GF-D8 (cell line): ENCODE measurements at places on chromosomes 2 and 18.
A peak's percentile ranks its signal among the peaks of the same experiment; 100 is the strongest.

DNA sequence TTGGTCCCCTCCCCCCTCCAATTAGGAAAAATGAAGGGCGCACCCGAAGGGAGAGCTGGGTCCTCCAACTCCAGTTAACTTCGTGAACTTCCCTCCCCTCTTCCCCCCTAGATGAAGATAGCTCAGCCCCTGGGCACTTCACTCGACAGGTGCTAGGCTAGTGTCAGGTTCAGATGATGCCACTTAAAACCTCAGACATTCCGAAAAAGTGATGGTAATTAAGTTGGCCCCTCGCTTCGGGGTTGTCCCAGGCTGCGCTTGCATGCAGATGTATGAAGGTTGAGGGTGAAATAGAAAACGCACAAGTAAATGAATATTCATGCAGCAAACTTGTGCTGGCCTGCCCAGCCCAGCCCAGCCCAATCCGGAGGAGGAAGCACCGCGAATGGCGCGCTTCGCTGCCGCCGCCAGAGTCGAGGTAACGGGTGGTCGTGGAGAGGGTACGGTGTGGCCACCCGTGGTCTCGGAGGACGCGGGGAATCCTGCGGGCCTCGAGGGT, 3.0 kb upstream of the GBX2 start:
- DNase-seq, result no peak

DNA sequence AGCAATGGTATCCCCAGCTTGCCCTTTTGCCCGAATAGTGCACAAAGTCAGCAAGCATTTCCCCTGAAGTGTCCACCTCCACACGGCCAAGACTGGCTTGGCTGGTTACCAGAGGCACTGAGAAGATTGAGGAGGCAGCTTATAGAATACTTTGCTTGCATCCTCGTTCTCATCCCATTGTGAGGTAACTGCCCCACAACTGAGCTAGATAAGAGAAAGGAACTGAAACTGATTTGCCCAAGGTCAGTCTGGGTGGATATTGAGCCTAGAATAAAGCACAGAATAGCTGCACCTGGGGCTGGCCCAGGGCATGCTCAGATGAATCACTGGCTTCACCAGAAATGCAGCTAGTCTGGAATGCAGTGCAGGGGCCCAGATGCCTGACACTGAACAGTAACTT, 32.7 kb upstream of the MAP4K3 start:
- no peak for DNase-seq

GRCh38 chr2:142188562-142188961, 57.7 kb upstream of the LRP1B start:
- DNase-seq, result no peak

GRCh38 chr2:98123286-98123685, 36.3 kb downstream of the VWA3B start:
- peak; percentile 24 for DNase-seq

DNA sequence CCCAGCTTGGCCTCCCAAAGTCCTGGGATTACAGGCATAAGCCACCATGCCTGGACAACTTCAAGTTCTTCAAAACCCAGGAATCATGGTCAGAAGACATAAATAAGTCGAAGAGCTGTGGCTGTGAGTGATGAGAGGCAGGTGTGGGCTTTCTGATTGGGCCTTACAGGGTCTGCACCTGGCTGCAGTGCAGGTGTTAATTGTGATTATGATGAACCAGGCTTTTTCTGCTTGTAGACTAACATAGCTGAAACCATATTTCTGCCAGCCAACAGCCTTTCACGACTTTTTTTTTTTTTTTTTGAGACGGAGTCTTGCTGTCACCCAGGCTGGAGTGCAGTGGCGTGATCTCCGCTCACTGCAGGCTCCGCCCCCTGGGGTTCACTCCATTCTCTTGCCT, 14.9 kb upstream of the DTNB start:
- DNase-seq, result no peak
